Stimulated activated CD4-positive, alpha-beta T cell treated with anti-CD3 and anti-CD28 coated beads, Interleukin-4, amount 100 ng/mL, for 48 hours (primary cell): ENCODE measurements at places on chromosomes 6 and 20.

DNA sequence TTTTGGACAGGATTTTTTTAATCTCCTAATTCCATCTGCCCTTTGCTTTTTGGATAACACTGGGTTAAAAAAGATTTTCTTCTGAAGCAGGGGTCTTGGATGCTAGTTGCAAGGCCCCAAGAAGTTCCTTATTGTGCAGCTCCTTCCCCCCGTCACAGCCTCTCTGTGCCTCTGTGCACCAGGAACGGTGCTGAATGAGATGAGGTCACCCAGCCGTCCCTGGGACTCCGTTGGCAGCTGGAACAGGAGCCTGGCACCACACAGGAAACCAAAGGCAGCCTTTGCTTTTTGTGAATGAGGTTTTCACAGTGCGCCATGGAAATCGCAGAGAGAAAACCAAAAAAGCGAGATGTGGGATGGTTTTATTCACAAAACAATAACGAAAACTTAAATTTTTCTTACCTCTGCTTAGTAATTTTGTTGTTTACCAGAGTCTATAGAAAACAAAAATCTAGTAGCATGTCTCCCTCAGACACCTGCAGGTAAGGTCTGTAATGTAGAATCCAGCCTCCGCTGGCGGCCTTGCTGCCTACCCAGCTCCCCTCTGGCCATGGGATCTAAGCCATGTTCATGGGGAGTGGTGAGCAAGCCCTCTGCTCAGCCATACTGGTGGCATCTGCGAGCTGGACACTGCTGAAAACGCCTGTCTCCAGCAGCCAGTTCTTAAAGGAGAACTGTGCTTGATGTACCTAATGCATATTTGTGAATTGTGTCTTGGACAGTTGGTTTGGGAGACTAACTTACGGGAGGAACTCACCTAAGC lies 40.4 kb upstream of the SYNJ2 start:
- DNase-seq: no peak

DNA sequence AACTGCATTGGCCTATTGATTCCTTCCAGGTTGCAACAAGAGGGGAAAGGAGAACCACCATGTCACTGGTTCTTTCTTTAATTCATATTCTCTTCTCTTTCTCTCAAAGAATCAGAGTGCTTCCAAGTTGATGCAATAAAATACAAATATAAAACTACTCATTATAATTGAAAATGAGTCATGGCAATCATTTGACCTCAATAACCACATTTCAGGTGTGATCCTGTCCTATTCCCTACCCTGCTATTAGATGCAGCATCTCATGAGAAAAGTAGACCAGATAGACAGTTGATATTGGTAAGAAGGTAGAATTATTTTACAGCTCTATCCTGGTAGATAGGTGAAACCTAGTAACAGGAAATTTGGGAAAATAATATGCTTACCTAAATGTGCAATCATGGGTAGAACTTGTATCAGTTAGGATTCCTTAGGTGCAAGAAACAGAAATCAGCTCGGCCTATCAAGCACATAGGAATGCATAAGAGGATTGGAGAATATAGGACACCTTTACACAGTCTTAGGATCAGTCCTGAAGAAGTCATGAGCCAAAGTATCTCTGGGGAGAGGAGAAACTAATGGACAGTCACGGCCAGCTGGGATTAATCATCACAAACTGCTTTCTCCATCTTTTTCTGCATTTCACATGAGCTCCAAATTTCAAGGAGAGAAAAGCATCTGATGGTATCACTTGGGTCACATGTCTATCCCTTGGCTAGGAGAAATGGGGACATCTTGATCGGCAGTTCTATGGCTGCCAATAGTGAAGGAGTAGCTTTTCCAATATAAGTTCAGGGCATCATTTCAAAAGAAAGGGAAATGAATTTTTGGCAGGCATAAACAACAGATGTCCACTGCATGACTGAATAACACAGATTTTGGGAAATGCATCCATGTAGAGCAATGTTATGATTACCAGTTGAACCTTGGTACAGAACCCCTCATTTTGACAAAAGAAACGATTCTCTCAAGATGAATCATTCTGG lies 19.3 kb upstream of the RNF146 start:
- DNase-seq: no peak

DNA sequence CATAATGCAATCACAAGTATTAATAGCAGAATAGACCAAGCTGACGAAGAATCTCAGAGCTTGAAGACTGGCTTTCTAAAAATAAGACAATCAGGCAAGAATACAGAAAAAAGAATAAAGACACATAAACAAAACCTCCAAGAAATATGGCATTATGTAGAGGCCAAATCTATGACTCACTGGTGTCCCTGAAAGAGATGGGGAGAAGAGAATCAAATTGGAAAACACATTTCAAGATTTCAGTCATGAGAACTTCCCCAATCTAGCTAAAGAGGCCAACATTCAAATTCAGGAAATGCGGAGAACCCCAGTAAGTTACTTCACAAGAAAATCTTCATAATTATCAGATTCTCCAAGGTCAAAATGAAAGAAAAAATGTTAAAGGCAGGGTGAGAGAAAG lies 69.0 kb upstream of the PDE7B start:
- no peak for DNase-seq

DNA sequence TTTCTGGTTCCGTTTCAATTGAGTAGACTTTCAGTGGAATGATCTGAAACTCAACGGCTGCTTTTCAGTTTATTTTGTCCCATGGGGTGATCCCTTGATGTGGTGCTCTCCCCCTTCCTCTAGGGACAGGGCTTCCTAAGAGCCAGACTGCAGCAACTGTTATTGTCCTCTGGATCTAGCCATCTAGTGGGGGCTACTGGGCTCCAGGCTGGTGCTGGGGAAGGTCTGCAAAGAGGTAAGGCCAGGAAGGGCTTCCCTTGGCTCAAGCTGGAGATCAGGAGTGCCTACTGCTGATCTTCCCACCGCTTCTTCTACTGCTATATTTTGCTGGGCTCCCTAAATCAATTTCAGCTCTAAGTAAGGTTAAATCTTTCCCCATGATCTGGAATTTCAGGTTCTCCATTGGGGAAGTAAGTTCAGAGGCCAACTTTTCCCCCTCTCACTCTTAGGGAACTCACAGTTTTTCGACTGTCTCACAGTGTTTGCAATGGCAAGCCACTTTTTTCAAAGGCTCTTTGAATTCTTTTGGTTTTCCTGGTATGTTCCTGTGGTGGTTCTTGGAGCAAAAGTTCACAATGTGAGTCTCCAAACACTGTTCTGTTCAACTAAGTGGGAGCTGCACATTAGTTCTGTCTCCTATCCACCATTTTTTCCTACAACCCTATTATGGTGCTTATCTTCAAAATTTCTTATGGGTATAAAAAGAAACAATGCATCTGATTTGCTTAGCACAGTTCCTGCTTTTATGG lies 286.2 kb upstream of the EXOC2 start:
- DNase-seq: no peak

DNA sequence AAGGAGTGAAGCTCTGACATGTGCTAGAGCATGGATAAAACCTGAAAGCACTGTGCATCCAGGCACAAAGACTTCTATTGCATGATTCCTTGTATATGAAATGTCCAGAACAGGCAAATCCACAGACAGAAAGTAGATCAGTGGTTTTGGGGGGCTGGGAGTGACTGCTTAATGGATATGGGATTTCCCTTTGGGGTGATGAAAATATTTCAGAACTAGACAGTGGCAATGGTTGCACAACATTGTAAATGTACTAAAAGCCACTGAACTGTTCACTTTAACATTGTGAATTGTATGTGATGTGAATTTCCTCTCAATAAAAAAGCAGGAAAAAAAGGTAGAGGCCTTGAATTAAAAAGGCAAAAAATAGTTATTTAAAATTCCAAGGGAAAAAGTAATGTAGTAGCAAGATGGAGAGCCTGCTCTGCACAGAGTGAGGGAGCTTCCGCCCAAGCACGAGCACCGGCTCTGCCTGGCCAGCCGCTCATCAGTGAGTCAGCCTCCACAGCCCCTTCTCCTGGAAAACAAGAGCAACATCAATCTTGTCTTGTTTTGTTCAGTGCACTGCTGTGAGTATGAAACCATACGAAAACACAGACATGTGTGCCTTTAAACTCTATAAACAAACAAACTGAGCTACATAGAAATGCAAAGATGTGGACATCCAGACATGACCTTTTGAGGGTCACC lies 74.6 kb upstream of the THBS2 start:
- DNase-seq: no peak

GRCh38 chr20:11995805-11996567 lies 78.3 kb downstream of the BTBD3 start:
- no peak for DNase-seq

DNA sequence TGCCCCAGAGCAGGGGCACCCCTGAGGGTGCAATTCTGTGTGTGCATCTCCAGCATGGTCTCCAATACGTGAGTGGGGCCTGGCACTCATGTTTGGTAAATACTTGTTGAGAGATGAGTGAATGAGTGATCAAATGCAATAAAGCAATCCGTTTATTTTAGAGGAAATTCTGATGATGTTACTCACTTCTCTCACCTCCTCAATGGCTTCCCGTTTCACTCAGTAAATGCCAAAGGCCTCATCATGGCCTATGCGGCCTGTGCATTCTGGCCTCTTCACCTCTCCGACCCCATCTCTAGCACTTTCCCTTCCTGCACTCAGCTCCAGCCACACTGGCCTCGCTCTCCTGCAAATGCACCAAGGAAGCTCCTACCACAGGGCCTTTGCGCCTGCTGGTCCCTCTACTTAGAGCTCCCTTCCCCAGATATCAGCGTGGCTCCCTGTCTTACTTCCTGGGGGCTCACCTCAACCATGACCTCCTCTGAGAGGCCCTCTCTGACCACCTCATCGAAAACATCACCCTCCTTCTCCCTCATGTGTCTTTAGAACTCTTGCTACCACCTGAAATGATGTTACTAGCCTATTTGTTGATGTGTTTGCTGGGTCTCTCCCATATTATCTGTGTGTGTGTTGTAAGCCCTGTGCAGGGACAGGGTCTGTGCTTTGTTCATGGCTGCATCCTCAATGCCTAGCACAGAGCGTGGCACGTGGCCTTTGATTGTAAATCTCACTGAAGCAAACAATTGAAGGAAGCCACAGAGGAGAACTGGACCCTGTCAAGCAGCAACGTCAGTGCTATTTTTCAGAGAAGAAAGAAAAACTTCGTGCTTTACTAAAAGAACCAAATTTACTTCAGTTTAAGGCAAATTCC lies 42.6 kb downstream of the RAB44 start:
- DNase-seq: no peak

DNA sequence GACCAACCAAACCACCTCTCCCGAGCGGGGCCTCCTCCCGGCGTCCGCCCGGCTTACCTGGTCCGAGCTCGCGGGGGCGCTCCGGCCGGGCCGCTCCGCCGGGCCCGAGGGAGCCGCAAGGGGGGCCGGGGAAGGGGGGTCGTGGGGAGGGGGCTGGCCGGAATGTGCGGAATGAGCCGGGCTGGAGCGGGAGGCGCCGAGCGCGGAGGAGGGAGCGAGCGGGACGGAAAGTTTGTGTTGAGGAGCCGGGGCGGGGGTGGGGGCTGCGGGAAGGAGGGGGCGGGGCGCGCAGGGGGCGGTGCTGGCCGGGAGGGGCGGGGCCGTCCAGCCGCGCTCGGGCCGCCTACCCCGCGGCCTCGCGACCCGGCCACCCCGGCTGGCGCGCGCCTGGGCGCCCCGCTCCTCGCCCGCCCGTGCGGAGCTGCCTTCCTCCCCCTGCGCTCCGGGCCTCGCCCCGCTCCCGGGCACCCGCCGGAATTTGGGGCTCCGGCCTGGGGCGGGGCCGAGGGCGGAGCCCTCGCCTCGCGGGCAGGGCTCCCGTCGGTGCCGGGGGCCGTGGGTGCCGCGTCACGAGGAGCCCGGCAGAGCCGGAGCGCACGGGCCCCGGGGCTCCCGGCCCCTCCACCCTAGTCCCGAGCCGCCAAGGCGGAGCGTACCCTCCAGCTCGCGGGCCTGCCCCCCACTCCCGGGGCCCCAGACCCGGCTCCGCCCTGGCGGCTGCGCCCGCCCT lies at the start of gene TEAD3:
TSS of gene TEAD3 (minus strand) at position 239 of the 730 bp plus-strand sequence.
- peak; percentile 34 for DNase-seq

DNA sequence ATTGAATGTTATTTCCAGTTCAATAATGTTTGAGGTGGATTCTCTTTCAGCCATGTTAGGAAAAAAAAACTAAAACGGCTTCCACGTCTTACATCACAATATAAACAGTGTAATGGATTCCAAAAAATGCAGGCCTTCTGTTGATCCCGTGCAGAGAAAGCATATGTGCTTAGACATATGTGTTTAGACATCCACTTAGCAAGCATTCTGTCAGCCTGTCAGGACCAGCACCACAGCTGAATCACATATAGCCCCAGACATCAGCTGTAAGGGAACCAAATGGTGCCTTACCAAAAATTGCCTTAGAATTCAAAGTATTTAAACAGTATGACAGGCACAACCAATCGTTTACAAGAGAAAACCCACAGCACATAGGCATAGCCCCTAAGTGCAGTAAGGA lies 304.9 kb downstream of the EYA4 start:
- no peak for DNase-seq

DNA sequence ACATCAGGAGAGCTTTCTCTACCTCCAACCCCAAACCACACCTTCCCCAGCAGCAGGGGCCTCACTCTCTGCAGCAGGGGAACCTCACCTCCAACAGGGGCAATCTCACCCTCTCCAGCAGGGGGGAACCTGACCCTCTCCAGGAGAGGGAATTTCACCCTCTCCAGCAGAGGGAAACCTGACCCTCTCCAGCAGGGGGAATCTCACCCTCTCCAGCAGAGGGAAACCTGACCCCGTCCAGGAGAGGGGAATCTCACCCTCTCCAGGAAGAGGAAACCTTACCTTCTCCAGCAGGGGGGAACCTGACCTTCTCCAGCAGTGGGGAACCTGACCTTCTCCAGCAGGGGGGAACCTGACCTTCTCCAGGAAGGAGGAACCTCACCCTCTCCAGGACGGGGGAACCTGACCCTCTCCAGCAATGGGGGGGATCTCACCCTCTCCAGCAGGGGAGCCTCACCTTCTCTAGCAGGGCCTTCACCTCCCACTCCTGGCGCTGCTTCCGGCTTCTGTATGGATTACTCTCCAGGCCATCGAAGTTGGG lies 3.1 kb downstream of the B3GALT4 start:
- no peak for DNase-seq

- no peak for DNase-seq
Measured at GRCh38 chr6:8387942-8388437, 47.4 kb downstream of the SLC35B3 start.

GRCh38 chr6:137224799-137225198 lies 5.6 kb upstream of the IFNGR1 start:
- DNase-seq: no peak

GRCh38 chr6:10520468-10520867 lies 683 bp upstream of the GCNT2 start:
- DNase-seq: no peak

GRCh38 chr6:109252261-109253041 lies 129.8 kb downstream of the CD164 start:
- no peak for DNase-seq

- DNase-seq: no peak
Measured at GRCh38 chr6:11972270-11972669, 39.8 kb upstream of the HIVEP1 start.
